ENCODE measurements at places on chromosomes 7 and 10. TPM values are rescaled to one million over a fixed set of nuclear protein-coding genes. Genes with fewer than 3 reads are reported as not detected.
A peak's percentile ranks its signal among the peaks of the same experiment; 100 is the strongest.

- DNase-seq = peak; percentile 9
These were observed 640.2 kb downstream of the ARL4A start for GRCh38 chr7:13327669-13328068.

- peak; percentile 94 for DNase-seq
These were observed 11.4 kb upstream of the FAS start for GRCh38 chr10:88979153-88979562.

DNA sequence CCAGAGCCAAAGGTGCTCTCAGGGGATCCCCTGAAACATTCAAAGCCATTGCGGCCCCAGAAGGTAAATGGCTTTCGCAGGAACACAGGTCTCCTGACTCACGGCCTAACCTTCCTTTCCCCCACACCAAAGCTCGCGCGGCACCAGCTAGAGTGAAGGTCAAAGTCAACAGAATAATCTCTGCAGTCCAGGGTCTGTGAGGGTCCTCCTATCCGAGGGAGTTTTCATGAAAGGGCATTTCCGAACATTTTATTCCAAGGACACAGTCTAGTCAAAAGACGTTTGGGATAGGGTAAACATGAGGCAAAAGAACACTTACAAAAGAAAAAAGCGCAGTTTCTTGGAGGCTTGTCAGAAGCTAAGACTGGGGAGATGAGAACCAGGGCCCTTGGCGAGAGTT, 559 bp upstream of the STEAP2 start:
- DNase-seq = no peak

DNA sequence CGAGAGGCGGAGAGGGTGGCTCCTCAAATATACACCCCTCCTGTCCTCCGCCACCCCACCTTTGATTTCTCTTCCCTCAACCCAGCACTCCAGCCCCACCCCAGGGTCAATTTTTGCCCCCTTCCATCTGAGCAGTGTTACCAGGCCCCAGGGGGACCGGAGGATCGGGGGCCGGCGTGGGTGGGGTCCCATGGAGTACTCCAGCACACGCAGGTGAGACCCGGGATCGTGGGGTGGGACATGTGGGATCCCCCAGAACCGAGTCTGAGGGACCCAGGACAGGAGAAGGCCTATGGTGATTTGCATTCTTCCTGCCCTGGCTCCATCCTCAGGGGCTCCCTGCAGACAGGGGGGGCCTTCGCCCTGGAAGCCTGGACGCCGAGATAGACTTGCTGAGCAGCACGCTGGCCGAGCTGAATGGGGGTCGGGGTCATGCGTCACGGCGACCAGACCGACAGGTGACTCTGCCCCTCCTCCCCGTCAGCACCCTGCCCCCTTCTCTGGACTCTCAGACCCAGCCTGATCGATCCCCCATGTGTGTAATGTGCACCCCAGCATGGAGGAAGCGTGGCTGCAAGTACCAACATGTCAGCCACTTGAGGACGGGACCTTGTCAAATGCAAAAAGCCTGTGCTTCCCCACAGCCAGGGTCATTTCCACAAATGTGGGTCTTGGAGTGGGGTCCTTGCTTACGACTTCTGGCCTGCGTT, 744 bp downstream of the TRIP6 start:
- DNase-seq = no peak

GRCh38 chr10:126597211-126597610, 73.3 kb downstream of the C10orf90 start:
- DNase-seq = peak; percentile 43

DNA sequence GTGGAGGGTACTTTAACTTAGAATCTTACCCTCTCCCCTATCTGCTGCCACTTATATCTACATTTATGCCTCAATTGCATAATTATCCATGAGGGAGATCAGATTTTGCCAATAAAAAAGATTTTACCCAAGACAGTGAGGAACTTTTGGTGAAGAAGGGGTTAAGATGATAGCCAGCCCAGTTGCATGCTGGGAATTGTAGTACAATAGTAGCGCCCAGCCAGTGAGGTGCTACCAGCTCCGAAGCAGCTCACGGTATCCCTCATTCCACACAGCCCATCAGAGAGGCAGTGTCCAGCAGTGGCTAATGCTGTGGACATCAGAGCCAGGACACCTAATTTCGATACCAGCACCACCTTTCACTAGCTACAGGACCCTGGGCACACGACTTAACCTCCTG, 5.9 kb upstream of the LGI1 start:
- DNase-seq = peak; percentile 24

Gene TMEM196
- not detected for total RNA-seq

Gene CACNB2
- total RNA-seq = not detected

Gene SPDYE6
- total RNA-seq = not detected

Gene SPDYE18
- not detected for total RNA-seq
